ENCODE measurements at places on chromosomes 11 and 22.

DNA sequence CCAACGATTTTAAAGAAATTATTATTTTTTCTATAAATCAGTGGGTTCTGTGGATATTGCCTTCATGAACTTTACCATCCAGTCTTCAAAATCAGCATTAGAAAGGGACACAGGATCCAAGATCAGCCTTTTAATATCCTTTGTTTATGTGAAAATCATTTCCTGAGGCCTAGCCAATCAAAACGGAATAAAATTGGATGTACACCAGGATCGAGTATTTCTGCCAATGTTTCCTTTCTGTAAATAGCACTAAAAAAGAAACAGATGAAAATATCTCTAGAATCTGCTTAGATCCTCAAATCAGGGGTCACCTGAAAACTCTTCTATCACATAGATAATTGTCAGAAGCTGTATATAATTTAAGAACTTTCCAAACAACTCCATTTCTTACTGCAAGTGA, 1598.5 kb downstream of the LRRC4C start:
- DNase-seq, result no peak

- DNase-seq, result no peak
These were observed 79.5 kb downstream of the PDE2A start for GRCh38 chr11:72594493-72595291.

GRCh38 chr11:83293457-83293774, 7.2 kb upstream of the CCDC90B start:
- DNase-seq, result no peak

DNA sequence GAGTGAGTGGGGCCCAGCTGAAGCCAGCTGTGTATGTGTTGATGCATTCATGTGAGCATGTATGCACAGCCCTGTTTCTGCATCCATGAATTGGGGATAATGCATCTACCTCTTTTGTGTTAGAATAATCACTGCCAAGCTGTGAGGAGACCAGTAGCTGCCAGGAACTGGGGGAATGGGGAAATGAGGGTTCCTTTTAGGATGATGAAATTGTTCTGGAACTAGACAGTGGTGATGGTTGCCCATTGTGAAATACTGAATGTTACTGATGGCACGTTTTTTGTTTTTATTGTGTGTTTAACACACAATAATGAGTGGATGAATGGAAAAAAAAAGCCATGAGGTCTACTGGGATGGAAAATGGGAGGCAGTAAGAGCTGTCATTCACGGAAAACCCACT, 45.3 kb upstream of the WNT11 start:
- DNase-seq, result no peak

- DNase-seq, result no peak
These were observed 17.9 kb downstream of the IGLL1 start for GRCh38 chr22:23562186-23562585.

GRCh38 chr11:2523821-2524391, 79.1 kb downstream of the KCNQ1 start:
- no peak for DNase-seq

DNA sequence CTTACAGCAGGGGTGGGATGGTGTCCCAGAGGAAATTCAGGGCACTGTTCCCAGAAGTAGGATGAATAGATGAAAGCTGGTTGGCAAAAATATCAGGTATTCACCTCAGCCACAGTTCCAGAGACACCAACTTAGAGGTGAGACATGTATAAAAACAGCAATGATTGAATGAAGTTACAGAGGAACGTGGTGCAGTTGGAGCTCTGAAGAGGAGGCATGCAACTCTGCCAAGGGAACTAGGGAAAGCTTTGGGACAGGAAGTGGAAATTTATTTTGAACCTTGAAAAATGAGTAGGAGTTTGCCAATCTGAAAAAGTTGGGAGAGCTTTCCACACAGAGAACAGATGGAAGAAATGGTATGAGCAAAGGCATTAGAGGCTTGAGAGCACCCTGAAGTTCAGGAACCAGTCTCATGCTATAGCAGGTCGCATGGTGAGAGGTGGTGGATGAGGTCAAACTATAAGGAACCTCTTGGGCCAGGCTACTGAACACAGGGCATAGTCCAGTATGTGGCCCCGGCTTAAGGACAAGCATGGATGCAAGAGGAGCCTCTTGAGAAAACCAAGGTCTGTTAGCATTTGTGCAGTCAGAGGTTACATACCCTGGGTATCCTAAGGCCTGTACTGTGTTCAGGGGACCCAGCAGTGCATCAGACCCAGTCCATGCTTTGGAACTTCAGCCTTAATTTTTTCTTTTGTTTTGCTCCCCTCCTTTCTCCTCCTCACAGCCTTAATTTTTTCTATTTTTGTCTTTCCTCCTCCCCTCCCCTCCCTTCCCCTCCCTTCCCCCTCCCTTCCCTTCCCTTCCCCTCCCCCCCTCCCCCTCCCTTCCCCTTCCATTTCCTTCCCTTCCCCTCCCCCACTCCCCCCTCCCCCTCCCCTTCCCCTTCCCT, 17.5 kb downstream of the PLEKHB1 start:
- no peak for DNase-seq

GRCh38 chr22:48780597-48781277, 1046.9 kb downstream of the BRD1 start:
- DNase-seq, result no peak

DNA sequence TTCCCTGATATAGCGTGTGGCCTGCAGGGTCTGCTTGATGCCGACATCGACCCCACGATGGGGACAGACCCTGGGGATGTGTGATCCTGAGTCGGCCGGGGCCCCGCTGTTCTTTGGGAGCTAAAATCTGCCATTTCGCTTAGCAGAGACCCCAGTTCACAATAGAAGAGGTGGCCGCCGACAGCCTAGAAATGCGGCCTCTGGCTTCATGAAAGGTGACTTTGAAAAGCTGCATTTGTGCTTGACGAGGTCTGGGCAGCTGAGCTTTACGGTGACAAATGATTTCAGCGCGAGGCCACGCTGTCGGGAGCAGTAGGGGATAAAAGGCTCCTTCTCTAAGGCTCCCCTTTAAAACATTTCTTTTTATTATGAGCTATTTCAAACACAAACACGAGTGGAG, 71.7 kb downstream of the RPS6KA4 start:
- DNase-seq, result no peak

- no peak for DNase-seq
These were observed 20.1 kb downstream of the TMPRSS13 start for GRCh38 chr11:117908959-117909610.

GRCh38 chr11:95964281-95964680, 40.4 kb upstream of the MTMR2 start:
- DNase-seq, result no peak

DNA sequence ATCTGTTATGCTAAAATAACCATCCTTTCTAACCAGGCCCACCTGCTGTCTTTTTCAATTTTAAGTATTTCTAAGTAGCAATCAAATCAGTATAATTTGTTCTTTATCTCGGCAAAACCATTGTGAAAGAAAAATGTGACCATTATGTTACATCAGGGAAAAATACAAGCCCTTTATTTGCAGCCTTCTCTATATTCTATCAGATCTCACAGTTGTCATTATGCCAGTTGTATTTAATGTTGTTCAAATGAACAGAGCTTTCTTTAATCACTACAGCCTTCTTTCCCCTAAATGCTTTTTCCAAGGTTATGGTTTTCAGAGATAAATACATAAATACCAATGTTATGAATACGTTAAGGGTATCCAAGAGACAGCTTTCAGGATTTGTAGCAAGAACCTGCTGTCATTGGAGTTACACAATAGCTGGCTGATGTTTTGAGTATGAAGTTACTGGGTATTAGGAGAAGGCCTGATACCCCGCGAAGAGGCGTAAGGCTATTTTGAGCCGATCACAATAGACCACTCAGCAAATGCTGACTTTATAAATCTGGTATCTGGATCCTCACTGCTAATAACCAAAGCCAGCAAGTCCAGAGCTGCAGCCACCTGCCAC, 406.3 kb downstream of the CADM1 start:
- no peak for DNase-seq

DNA sequence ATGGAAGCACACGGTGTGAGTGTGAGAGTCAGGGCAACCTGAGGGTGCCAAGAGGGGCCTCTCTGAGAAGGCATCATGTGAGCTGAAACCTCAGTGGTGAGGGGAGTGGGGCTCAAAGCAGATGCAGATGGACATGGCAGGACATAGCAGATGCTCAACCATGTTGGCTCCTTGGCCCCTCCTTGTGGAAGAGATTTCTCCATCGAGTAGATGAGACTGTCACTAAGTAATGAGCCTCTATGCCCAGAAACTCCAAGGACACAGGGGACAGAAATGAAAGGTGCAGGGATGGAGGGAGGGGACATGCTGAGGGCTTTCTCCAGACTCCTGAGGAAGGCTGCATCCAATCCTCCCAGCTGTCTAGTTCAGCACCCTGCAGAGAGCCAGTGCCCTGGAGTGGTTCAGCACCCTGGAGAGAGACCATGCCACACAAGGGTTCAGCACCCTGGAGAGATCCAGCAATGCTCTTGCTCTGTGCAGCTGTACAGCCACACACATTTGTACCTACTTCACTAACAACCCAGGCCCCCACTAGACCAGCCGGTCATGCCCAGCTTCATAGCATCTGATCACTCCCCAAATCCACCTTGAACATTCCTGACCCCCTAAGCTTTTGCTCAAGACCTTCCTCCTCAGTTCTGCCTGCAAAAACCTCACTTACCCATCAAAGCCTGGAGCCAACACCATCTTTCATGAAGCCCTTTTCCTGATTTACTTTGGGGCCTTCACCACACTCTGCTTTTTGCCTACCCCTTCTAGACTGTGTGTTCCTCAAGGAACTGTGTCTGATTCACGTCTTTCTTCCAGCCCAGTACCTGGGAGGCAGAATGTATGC, 252.0 kb downstream of the CTTN start:
- peak; percentile 16 for DNase-seq

DNA sequence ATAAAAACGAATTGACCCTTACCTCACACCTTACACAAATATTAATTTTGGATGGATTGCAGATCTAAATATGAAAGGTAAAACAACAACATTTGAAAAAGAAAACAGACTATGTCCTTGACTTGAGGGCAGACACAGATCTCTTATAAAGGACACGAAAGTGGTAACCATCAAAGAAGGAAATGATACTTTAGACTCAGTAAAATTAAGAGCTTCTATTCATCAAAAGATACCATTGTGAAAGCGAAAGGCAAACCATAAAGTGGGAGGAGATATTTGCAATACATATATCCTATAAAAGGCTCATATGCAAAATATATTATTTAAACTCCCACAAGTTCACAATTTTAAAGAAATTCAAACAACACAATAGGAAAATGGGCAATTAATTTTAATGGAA, 5.0 kb downstream of the HEPACAM start:
- no peak for DNase-seq

DNA sequence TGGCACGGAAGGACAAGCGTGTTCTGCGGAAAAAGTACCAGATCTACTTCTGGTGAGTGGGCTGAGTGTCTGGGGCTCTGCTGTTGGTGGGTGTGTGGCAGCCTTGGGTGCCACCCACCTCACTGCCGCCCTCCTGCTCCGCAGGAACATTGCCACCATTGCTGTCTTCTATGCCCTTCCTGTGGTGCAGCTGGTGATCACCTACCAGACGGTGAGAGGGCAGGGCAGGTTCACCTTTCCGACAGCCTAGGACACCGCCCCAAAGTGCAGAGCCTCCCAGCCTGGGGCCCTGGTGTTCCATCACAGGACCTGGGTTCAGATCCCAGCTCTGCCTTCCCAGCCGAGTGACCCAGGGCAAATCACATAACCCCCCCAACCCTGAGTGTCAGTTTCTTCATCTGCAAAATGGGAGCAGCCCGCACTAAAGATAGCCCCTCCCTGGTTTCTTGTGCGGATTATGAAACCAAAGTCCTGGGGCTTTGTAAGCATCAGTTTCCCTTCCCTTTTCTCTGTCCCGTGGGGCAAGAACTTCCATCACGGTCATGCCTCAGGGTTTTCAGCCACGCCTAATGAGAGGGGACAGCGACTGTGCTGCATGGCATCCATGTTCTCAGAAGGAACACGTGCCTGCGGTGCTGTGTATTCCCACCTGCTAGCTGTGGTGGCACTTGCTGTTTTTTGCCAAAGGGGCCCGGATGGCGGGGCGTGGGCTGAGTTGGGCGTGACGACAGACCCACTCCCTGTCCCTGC, 9.8 kb upstream of the TAGLN start:
- no peak for DNase-seq

DNA sequence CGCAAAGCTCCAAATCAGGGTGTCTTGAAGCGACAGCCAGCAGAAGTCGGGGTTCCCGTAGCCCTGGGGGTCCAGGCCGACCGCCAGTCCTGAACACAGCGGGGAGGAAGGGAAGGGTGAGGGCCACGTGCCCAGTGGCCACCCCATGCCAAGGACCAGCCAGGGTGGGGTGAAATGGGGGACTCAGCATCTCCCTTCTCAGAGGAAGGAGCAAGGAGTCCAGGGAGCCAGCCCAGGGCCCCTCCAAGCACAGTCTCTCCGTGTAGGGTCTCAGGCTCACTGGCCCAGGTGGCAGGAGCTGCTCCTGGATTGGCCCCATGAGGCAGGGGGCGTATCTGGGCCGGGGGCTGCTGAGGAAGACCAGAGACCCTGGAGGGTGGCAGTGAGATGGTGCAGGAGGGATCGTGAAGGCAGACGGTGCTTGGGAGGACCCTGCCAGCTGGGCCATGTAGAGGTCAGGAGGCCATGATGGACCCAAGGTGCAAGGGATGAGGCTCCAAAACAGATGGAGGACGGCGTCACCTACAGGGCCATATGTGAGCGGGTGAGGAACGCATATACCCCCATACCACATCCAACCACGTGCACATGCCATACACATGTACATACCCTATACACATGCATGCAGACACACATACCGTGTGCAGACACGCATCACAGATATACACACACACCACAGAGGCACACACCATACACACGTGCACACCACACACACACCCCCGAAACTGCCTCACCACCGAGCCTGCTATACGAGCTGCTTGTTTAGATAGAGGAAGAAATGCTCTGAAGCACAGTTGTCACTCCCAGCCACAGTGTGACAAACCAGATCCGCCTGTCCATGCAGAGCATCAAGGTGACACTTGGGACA, 34.4 kb downstream of the TRMU start:
- no peak for DNase-seq

DNA sequence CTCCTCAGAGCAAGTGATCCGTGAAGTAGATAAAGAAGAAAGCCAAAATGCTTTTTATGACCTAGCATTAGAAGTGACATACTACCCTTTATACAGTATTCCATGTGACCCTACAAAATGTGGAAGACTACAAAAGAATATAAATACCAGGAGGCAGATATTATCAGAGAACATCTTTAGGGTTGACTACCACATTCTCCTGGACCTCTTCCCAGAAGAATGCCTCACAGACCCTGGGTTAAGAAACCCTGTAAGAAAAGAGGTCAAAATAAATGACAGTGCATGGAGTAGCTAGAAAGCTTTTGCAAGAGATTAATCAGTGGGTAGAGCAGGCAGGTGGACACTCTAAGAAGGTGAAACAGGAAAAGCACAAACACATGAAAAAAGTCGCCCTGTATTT, 69.2 kb downstream of the FANCF start:
- no peak for DNase-seq

DNA sequence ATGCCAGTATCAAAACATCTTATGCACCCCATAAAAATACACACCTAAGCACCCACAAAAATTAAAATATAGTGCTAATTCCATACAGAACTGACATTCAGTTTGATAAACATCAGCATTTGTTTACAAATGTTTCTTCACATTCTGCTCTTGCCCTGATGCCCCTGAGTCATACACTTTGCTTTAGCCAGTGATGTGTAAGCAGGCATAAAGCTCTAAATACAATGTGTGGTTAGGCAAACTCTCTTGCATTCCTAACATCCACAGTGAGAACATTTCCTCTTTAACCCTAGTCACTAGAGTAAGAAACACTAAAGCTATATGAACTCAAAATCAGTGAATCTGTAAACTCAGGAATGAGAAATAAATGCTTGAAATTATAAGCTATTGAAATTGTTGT, 1060.7 kb downstream of the FAM181B start:
- DNase-seq, result no peak

All from substantia nigra (tissue), 51 donors.